Left forelimb (tissue), 1 donor: ENCODE measurements at places on chromosomes 16 and 17.

- no peak for DNase-seq
Measured at GRCh38 chr17:76408037-76408849, 23.8 kb downstream of the SPHK1 start.

DNA sequence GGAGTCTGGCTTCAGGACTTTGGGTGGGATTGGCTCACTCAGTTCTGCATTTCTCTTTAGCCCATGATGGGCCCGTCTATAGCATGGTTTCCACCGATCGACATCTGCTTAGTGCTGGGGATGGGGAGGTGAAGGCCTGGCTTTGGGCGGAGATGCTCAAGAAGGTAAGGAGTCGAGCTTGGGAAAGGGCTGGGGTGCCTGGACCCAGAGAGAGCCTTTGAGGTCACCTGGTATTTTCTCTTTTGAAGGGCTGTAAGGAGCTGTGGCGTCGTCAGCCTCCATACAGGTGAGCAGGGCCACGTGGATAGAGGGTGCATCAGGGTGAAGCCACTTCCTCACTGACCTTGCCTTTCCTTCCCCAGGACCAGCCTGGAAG, 2.2 kb downstream of the THOC6 start:
- DNase-seq, result no peak

- DNase-seq, result no peak
Measured at GRCh38 chr17:19578545-19578944, 44.9 kb downstream of the SLC47A1 start.

DNA sequence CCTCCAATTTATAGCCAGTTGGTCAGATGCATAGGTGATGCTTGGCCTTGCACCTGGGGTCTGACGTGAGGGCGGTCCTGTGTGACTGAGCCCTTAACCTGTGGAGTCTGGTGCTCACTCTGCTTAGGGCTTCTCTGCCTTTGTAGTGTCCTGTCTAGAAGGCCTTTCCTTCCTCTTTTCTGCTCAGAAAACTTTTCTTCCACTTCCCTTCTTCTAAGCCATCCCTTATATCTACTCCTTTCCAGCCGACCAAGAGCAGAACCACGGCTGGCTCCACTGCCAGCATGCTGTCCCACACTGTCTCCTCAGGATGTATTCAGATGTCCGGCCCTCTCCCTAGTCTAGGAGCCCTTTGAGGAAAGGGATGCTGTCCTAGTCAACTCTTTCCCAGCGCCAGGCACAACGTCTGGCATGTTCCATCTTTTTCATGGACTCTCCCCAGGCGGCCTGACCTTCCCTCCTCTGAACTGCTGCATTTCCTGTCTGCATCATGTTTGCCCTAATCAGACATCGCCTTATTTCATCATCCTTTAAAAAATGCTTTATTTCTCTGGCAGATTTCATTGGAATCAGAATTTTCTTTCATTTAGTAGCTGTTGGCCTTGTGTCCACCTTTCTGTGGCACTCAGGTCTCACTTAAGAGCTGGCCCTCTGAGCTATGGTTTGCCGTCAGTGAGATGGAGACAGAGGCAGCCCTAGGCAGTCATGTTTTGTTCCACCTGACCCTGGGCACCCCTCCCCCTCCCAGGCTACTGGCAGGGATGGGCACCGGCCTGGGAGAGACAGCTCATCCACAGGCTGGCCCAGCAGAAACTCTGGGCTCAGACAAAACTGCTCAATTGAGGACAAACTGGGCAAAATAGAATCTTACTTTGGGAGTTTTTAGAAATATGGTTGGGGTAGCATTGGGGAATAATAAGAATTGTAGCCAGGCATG, 15.5 kb upstream of the BRCA1 start:
- DNase-seq, result no peak

GRCh38 chr17:70499067-70499786, 329.9 kb downstream of the KCNJ2 start:
- no peak for DNase-seq

- DNase-seq, result no peak
Measured at GRCh38 chr17:65231662-65232335, 94.6 kb downstream of the RGS9 start.

DNA sequence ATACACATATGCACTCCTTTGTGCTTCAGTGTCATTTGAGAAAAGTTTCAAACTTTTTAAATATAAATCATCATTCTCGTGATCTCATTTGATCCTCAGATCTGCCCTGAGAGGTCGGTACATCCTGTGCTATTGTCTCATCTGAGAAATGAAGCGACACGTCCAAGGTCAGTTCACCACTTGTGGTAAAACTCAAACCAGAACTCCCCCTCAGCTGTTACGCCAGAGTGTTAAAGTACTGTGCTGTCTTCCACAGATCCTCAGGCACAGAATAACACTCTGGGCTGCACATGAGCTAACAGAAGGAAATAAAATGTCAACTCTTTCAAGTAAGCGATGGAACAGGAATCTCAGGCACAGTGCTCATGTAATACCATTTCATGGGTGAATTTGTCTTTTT, 31.4 kb downstream of the ANKFN1 start:
- no peak for DNase-seq

- no peak for DNase-seq
Measured at GRCh38 chr16:60432472-60432871, 1603.8 kb downstream of the CDH8 start.

DNA sequence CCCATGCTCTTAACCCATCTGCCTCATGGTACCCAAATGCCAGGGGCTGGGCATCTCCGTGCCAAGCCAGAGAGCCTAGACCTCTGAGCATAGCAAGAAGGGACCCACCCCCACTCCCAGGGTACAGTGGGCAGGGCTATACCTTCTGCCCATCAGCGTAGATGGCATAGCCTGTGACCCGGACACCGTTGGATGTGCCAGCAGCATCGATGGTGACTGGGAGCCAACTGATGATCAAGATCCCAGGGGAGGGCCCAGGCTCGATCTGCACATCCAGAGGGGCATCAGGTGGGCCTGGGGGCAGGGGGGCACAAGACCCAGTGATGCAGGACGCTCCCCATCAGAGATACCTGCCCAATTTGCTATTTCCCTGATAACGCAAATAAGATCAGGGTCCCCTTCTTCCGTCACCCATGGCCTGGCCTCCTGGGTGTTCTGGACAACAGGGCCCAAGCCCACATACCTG, 17.1 kb downstream of the TSPOAP1 start:
- DNase-seq, result no peak

DNA sequence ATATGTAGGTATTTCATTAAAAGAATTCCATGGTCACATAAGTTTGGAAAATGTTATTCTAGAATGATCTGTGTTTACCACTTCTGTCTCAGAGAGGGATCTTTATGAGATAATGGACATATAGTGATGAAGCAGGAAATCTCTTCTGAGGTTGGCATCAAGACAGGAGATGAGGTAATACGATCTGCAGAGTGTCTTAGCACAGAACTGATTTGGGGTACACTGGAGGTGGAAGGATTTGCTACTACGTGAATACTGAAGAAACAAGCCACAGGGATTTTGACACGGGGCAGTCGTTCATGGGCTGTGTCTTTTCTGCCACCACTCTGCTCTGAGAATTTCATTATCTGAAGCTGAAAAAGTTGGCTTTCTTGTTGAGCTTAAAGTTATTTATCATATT, 5.5 kb downstream of the CBFB start:
- no peak for DNase-seq

GRCh38 chr16:65624229-65624628, 502.4 kb upstream of the CDH11 start:
- no peak for DNase-seq

DNA sequence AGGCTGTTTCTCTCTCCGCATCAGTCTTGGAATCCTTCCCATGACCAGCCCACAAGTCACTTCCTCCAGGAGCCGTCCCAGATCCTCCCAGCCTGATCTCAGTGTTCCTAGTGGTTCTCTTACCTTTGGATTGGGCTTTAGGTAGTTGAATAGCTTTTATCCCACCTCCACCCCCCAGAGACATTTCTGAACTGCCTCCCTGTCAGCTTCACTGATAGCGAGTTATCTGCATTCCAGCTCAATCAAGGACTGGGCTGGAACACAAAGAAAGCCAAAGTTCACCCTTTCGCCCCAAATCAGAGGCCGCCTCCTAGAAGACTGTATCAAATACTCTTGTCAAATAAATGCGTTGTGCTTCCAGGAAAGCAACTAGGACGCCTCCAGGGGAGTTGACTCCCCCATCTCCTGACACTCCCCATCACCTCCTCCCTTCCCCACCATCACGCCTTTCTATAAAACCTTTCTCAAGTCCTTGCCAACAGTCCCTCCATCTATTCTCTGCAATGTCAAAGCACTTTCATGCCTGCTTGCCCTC, 72.7 kb downstream of the TMEM132E start:
- DNase-seq, result no peak

DNA sequence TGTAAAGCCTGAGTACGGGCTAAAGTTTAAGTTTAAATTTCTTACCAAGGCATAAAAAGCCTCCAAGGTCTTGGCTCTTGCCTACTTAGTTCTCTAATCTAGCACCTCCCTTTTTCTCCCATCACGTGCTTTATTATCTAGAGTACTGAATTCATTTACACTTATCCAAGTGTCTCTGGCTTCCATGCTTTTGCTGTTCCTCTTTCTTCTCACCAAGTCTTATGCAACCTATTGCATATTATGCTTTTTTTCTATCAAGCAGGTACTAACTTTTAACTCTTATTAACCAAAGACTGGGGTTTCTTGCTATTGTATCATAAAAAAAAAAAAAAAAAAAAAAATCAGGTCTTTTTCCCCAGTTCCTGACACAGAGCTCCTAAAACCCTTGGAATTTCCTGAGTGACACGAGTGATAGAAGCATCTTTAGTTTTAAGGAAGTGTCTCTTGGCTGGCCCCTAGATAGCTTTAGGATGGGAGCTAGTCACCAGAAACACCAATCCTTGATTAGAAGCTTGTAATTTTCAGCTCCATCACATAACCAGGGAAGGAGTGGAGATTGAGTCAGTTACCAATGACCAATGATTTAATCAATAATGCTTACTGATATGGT, 44.9 kb downstream of the SSH2 start:
- DNase-seq, result no peak

GRCh38 chr16:57859331-57859730, 57.0 kb upstream of the KIFC3 start:
- no peak for DNase-seq

DNA sequence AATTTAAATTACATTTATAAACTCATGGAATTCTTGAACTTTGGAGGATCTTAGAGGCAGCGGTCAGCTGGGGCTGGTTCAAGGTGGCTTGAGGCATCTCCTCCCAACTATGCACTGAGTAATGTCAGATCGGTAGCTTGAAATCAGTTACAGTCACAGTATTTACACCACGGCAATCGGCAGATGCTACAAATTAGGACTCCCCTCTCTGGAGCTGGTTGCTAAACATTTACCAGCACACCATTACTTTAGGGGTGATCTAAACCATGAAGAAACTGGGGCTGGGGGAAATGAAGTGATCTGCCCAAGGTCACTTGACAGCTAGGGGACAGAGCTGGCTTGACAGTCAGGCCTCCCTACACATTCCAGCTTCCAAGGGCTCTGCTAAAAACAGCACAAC, 137.6 kb downstream of the IRX3 start:
- DNase-seq, result no peak

GRCh38 chr17:61310590-61310989, 89.1 kb upstream of the TBX2 start:
- no peak for DNase-seq

GRCh38 chr16:78619811-78620210, 520.4 kb downstream of the WWOX start:
- DNase-seq, result no peak

GRCh38 chr16:56669840-56670619, 416 bp downstream of the MT1H start:
- DNase-seq, result no peak

DNA sequence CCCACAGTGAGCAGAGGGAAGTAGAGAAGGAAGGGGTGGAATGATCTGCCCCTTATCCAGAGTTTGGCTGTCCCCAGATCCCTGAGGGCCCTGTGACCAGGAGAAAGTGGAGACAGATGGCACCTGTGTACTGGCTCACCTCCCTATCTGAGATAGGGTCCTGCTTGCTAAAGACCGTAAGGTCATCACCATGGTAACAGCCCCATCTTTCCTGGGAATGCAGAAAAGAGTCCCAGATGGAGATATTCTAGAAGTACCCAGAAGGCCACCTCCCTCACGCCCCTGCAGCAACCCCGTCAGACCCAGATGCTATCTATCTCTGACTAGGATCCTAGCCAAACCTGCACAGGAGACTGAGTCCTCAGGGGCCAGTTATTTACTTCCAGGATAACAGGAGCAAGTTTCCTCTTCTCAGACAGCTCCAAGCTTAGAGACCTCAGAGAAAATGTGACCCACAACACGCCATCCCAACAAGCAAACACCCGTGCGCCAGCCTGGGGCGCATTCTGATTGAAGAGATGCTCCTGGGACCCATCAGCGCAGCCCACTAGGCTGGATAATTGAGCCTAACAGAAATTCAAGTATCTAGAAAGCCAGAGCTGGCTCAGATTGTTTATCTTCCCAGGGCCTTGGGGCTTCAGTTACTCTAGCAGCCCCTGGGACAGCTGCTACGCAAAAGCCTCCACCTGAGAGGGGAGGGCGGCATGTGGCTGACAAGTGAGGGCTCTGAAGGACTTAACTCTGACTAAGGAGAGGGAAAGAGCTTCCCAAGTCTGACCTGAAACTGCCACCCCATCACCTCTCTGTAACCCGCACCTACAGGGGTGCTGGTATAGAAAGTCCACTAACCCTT, 1.9 kb downstream of the ORMDL3 start:
- no peak for DNase-seq

- DNase-seq, result no peak
Measured at GRCh38 chr17:72125226-72125651, 4.4 kb downstream of the SOX9 start.

DNA sequence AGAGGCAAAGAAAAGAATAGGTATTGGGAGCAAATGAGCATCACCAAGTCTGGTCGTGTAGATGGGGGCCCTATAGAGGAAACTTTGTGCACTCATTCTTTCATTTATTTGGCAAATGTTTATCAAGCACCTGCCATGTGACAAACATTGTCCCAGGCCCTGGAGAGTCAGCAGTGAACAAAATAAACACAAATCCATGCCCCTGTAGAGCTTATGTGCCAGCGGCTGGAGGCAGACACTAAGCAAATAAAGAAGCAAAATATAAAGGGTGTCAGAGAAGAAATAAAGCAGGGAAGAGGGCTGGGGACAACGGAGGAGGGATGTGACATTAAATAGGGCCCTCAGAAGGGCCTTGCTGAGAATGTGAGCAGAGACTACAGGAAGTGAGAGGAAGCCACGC, 45.5 kb downstream of the KATNIP start:
- no peak for DNase-seq
